Peyer's patch (tissue), 4 donors: ENCODE measurements at places on chromosomes 1 and 21. TPM values are rescaled to one million over a fixed set of nuclear protein-coding genes. Genes with fewer than 3 reads are reported as not detected.

Gene CDKN2C
- total RNA-seq: 5.8 TPM

Gene ADGRB2
- 3.3 TPM for total RNA-seq

Gene FAM110D
- 1.3 TPM for total RNA-seq

Gene EDARADD
- total RNA-seq: not detected

Gene COL8A2
- total RNA-seq: 1.1 TPM

Gene FLG2
- 0.13 TPM for total RNA-seq

Gene LRRC7
- total RNA-seq: 0.40 TPM

Gene KLHDC9
- total RNA-seq: 4.8 TPM

Gene THEM5
- not detected for total RNA-seq

GRCh38 chr1:190478149-190479049, 735 bp upstream of the BRINP3 start:
- DNase-seq: peak; percentile 56

- DNase-seq: no peak
These were observed 29.1 kb downstream of the CHML start for GRCh38 chr1:241611063-241611462.

GRCh38 chr1:154729577-154729976, 121.6 kb upstream of the ADAR start:
- no peak for DNase-seq

GRCh38 chr1:61797045-61797755, 54.9 kb downstream of the PATJ start:
- no peak for DNase-seq

GRCh38 chr21:39720126-39720778, 24.7 kb upstream of the IGSF5 start:
- no peak for DNase-seq

DNA sequence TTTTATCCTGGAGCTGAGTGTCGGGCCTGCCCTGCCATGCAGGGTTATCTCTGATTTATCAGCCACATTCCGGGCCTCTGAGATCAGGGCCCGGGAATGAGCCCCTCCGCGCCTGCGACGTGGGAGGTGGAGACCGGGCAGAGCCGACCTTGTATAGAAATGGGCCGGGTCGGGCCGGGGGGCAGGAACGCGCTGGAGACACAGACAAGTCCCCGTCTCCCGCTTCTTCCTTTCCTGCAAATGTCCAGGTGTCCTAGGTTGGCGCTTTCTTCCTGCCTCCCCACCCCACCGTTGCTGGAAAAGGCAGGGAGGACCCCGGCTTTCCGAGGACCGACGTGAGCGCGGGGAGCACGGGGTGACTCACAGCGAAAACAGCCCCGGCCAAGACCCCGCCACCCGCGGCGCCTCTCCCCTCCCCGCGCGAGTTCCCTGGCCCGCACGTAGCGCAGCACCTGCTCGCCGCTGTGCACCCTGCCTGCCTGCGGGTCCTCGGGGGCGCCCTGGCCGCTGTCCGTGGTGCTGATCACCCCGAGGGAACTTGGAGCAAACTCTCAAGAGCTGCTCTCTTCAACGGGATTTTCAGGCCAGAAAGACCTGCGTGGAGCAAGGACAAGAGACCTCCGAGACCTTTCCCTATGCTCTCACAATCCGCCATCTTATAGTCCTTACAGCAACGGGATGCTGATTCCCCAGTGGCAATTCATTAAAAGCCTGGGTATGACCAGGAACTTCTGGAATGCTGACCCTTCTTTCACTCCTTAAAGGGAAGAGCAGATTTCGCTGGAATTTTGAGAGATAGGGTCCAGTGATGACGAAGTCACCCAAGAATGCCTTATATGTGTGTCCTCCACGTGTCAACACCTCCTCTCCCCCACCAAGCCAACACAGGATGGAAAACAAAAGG, 475 bp upstream of the NPPB start:
- peak; percentile 25 for DNase-seq

- DNase-seq: no peak
These were observed 8.7 kb downstream of the SH3BP5L start for GRCh38 chr1:248817065-248817464.

GRCh38 chr1:23673086-23673813, 18.4 kb upstream of the RPL11 start:
- DNase-seq: peak; percentile 66

- DNase-seq: peak; percentile 22
These were observed 7.4 kb downstream of the IRF2BP2 start for GRCh38 chr1:234602334-234603220.

GRCh38 chr1:28154078-28154594, 22.4 kb downstream of the PTAFR start:
- no peak for DNase-seq

DNA sequence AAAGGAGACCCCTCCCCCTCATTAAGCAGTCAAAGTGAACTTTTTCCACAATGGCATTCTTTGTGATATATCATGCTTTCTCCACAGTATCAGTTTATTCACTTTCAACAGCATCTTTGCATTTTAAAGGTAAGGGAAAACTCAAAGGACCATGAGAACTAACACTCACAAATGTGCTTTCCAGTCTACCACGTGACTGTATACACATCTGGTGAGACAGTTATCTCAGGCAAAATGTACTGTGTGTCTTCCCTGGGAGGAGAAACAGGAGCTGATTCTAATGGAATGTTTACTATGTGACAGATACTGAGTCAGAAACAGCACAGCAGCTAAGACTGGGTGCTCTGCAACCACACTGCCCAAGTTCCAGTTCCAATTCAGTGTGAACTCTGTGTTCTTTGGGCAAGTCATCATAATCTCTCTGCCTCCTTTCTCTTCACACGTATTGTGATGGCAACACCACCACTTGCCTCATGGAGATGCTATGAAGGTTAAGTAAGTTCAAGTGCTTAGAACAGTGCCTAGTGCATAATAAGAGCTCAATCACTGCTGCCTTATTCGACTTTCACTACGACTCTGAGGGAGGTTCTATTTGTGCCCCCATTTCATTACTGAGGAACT, 79.0 kb downstream of the SLC45A1 start:
- DNase-seq: no peak

- no peak for DNase-seq
These were observed 70.3 kb downstream of the ABCA4 start for GRCh38 chr1:94050675-94051074.

- DNase-seq: no peak
These were observed 70.7 kb downstream of the RUNX3 start for GRCh38 chr1:24859063-24860010.

- DNase-seq: no peak
These were observed 727.6 kb upstream of the CHRM3 start for GRCh38 chr1:238658763-238659162.
